ENCODE measurements at places on chromosomes 11 and 22. TPM values are rescaled to one million over a fixed set of nuclear protein-coding genes. Genes with fewer than 3 reads are reported as not detected.

The JAML gene
- total RNA-seq, result 0.60 TPM

The CSTPP1 gene
- 63.3 TPM for total RNA-seq

The C22orf15 gene
- total RNA-seq, result not detected

The CHST1 gene
- total RNA-seq, result 0.31 TPM

DNA sequence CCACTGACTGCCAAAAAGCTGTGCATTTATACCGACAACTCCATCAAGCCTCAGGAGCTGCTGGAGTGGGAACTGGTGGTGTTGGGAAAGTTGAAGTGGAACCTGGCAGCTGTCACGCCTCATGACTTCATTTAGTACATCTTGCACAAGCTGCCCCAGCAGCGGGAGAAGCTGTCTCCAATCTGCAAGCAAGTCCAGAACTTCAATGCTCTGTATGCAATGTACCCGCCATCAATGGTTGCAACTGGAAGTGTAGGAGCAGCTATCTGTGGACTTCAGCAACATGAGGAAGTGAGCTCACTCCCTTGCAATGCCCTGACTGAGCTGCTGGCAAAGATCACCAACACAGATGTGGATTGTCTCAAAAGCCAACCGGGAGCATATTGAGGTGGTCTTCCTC is at the start of gene SLC22A25:
Gene SLC22A25 (minus strand): TSS at position 67 of the 400 bp plus-strand sequence. CDS start 13,947 bp downstream, outside the sequence.
- DNase-seq, result no peak
- no peaks in the 10 kb centered on the region for H3K27me3 ChIP-seq
- peaks cover 20% of the 10 kb centered on the region for H3K4me1 ChIP-seq
- H3K36me3 ChIP-seq, result no peaks in the 10 kb centered on the region
- H3K4me3 ChIP-seq, result no peak within 1 kb of the TSS
- no peak within 1 kb of the TSS for H3K27ac ChIP-seq

DNA sequence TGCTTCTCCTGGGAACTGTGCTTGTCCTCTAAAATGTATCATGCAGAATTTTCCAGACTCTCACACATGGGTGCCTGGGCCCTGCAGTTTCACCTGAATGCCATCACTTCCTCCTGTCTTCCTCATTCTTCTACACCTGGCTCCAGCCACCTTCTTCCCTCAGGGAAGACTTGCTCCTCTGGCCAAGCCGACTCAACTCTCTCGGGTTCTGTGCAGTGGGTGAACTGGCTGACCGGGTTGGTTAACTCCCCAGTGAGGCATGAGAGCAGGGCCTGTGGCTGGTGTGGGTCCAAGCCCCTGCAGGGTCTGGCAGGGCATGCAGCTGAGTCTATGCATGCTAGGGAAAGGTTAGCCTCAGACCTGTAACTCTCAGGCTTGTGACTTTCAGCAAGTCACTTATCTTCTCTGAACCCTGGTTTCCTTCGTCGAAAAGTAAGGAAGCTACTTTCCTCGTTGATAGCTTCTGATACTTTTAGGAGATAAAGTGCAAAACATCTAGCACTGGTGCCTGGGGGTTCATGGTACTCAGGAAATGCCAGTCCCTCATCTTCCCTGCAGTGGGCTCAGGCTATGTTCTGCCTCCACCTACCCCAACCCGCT is 11.9 kb downstream of the CD82 start:
- H3K4me3 ChIP-seq, result no peak overlapping the region
- no peak for DNase-seq
- no peaks in the 10 kb centered on the region for H3K36me3 ChIP-seq
- peaks cover 8% of the 10 kb centered on the region for H3K27me3 ChIP-seq
- H3K27ac ChIP-seq, result no peak overlapping the region
- H3K4me1 ChIP-seq, result no peaks in the 10 kb centered on the region

DNA sequence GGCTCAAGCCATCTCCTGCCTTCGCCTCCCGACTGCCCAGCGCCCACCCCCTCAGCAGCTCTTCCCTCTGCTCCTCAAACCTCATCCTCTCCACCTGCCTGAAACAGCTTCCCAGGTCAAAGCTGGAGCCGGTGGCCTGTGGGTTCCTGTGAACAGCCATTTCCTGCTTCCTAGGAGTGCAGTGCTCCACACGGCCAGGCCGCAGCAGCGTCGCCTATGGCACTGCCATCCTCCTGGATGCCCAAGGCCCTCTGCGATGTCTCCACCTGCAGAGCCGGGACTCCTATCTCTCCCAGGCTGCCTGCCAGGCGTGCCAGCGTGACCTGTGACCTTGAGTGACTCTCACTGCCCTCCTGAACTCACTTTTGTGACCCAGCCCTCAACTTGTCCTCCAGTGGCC is 24.6 kb downstream of the PPM1F start:
- H3K27ac ChIP-seq, result no peak overlapping the region
- no peaks in the 10 kb centered on the region for H3K4me1 ChIP-seq
- peaks cover 14% of the 10 kb centered on the region for H3K36me3 ChIP-seq
- no peaks in the 10 kb centered on the region for H3K27me3 ChIP-seq
- no peak for DNase-seq

- H3K4me3 ChIP-seq, result no peak overlapping the region
- no peak overlapping the region for H3K27ac ChIP-seq
- no peak for DNase-seq
- H3K36me3 ChIP-seq, result no peaks in the 10 kb centered on the region
- peaks cover 2% of the 10 kb centered on the region for H3K27me3 ChIP-seq
These were observed 556.1 kb downstream of the SOX6 start for GRCh38 chr11:15800111-15800800.

Data from progenitor cell of endocrine pancreas (in vitro differentiated cells).